ENCODE measurements at places on chromosomes 7 and 10.

DNA sequence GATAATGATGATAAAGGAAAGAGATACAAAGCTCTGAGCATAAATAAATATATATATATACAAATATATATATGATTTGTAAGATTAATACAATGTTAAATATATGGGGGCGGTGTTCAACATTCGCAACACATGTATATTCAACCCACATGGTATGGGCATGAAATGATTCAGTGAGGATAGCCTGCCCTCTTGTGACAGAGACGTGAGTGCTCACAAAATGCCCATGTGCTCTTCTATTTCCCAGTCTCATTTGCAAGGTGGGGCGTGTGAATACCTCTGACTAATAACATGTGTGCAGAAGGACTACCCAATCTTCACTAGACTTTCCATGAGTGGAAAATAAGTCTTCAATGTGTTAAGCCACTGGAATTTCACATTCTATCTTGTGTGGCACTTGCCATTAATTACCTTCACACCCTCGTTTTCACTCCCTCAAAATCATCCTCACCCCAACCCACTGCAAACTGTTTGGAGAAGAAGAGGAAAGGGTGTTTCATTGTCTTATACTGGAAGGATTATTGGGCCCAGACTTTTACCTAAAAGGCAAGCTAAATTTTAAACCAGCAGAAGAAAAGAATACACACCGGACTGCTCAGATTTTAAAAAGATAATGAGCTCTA, 26.9 kb downstream of the ASAH2 start:
- DNase-seq = peak; percentile 46

DNA sequence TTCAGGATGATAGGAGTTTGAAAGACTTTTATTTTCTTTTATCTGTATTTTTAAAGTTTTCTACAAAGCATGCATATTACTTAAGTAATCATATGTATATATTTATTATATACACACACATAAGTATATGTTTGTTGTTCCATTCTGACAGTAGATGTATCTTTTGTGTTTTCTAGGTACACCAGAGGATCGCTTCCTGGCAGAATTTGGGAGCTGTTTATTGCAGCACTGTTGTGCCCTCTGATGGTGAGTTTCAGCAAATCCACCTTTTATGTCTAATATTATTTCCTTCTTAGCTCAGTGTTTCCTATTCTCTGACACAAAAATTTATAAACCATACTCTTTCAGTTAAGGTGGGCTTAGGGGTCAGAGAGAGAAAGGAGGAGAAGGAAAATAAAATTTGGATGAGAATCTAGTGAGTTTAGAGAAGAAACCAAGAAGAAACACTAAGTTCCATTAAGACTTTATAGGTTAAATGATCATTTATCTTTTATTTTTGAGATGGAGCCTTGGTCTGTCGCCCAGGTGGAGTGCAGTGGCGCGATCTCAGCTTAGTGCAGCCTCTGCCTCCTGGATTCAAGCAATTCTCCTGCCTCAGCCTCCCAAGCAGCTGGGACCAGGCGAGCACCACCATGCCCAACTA, 59.2 kb upstream of the OIT3 start:
- DNase-seq = peak; percentile 52

DNA sequence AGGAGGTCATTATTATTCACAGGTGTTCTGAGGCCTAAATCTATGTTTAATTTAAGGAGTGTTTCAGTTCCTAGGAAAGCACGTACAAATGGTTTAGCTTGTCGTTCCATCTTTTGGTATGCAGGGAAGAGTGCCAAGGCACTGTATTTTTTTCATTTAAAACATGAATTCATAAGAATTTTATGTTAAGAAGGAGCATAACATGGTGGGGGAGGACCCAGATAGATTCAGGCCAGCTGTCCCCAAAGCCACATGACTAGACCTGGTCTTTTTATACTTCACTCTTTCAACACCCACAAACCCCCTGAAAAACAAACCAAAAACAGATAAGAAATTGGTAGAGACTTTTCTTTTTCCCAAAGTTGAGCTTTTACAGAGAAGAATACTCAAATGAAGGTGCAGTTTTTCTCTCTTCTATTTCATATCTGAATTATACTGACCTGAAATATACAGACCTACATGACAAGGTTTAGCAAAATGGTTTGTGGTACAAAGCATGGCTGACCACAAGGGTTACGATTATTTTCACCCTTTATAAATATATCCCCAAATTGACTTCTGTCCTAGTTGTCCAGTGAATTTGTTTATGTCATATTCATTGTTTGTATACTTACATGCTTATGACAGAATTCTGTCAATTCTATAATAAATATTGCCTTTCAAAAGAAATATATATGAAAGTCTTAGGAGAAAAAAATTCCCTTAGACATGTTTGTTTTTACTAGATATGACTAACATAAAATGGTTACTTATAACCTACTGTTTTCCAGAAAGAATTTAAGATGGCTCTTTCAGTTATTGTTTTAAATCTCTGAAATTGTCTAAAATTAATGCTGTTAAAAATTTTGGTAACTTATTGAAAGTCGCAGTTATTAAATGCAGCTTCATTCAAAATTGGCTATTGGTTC, 71.3 kb downstream of the AP3M1 start:
- DNase-seq = no peak

DNA sequence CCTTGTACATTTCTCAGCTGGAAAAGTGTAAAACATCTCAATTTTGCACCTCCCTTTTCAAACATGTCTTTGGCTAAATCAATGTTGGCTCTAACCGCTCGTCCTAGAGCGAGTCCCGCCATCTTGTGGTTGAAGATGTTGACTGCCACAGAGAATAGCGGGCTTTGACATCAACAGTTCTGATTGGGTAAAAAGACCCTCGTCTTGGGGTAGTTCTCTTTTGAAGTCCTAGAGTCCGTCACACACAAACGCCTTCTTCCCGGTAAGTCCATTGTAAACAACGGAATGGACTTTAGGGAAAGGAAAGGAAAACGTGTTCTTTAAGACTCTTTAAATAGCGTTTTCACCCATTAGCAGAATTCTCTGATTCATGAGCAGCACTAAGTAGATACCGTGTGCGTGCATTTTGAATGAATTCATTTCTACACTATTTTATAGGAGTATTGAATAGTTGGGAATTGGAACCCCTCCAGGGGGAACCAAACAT, 452 bp upstream of the RPP30 start:
- DNase-seq = peak; percentile 69

- DNase-seq = no peak
These were observed 245.3 kb downstream of the KCNMA1 start for GRCh38 chr10:77392236-77392721.

DNA sequence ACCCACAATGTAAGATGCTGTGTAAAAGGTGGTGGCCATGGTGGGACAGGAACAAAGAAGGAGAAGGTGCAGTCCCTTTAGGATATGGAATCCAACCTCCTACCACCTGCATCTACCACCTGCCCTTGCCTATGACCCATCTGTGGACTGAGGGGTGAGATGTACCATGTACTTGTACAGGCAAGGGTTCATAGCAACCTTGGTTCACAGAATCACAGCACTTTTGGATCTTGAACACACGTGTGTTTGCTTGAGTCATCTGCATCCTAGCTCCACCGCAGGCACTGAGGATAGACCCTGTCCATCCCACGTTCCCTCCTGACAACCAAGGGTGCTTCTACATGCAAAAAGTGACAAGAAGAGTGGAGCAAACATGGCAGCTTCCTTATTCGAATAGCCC, 162.3 kb downstream of the GFRA1 start:
- DNase-seq = no peak

GRCh38 chr10:109845308-109845707, 78.0 kb downstream of the XPNPEP1 start:
- DNase-seq = no peak

DNA sequence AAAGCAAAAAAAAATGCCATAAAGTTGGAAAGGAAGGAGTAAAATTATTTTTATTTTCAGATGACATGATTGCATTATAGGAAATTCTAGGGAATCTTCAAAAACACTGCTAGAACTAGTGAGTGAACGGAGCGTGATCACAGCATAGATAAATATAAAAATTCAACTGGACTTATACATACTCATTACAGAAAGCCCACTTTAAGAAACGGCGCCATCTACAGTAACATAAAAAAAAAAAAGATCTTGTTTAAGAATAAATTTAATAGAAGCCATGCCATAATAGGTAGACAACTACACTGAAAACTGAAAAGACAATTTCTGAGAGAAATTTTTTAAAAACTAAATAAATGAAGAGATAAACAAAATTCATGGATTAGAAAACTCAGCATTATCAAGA, 623.1 kb upstream of the MGMT start:
- no peak for DNase-seq

DNA sequence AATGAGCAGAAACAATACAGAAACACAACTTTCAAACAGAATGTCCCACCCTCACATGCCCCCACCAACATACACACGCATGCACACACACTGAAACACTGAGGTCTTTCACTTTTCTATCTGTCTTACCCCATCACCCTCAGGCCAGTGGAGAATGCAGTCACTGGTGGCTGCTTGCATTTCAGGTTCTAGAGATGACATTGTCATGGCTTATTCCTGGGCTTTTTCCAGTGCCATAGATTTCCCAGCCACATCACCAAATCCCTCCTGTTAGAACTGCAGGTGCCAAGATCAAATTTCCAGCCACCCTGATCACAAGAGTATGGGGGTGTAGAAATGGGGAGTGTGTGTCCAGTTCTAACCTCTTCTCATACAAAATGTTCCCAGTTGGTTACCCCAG, 68.4 kb downstream of the CACNA2D1 start:
- no peak for DNase-seq

- DNase-seq = no peak
These were observed 23.7 kb upstream of the LRRN3 start for GRCh38 chr7:111067251-111067650.

GRCh38 chr10:88508796-88509195, 74.3 kb downstream of the RNLS start:
- no peak for DNase-seq

DNA sequence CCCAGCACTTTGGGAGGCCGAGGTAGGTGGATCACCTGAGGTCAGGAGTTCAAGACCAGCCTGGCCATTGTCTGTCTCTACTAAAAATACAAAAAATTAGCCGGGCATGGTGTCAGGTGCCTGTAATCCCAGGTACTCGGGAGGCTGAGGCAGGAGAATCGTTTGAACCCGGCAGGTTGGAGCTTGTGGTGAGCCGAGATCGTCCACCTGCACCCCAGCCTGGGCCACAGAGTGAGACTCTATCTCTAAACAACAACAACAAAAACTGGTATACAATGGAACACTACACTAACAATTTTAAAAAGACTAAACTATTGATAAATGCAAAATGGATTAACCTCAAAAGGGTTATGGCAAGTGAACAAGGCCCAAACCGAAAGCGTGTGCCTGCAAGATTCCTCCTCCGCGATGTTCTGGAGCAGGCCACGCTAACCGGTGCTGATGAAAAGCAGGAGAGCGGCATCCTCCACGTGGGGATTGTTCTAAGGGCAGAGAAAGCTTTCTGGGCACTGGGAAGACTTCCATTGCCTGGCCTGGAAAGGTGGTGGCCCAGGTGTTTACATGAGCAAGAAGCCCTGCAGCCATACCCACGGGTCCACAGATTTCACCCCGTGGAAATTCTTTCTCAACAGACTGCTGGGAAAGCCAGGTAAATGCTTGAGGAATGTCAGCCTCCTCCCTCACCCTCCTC, 53.8 kb downstream of the PDGFA start:
- peak; percentile 5 for DNase-seq

GRCh38 chr10:126101736-126102135, 205.4 kb downstream of the FANK1 start:
- DNase-seq = no peak

- DNase-seq = no peak
These were observed 39.1 kb upstream of the BET1 start for GRCh38 chr7:94043299-94043698.

DNA sequence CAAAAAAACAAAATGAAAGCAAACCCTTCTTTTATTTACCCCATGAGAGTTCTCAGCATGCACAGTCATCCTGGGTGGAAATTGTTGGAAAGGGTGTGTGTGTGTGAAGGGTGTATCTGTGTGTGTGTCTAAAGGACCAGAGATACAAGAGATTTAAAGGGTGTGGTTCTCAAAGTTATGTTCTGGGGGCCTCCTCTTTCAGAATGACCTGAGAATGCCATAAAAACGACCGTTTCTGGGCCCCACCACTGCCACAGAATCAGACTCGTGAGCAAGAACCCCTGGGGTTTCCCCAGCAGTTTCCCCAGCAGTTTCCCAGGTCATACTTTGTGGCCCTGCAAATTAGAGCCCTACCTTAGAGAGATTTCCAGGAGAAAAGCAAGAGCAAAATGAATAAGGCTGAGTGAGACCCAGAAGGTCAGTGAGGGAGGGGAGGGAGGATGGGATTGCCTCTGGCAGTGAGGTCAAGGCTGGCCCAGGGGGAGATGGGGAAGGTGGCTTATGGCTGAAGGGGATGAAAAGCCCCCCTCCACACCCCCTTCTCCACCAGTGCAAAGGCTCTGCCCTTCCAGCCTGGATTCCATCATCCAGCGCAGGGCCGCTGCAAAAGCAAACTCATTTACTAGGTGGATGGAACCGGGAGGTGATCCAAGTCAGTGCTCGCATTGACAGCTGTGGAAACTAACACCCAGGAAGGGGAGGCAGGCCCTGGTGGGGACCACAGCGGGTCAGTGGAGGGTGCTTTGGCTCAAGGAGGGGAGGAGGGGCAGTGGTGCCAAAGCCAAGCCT, 10.2 kb downstream of the PYROXD2 start:
- peak; percentile 51 for DNase-seq

GRCh38 chr10:116470071-116470470, 42.4 kb downstream of the PNLIPRP3 start:
- no peak for DNase-seq
